KG1 (cell line): ENCODE measurements at places on chromosomes 12 and 14.

- no peak for DNase-seq
Measured at GRCh38 chr12:72432037-72432604, 160.0 kb downstream of the TRHDE start.

- DNase-seq, result no peak
Measured at GRCh38 chr14:66369157-66369697, 116.9 kb upstream of the CCDC196 start.

GRCh38 chr12:104423809-104424208, 32.9 kb upstream of the CHST11 start:
- no peak for DNase-seq

GRCh38 chr12:29220632-29221336, 71.7 kb downstream of the FAR2 start:
- DNase-seq, result no peak

GRCh38 chr12:17062267-17063036, 456.5 kb upstream of the LMO3 start:
- no peak for DNase-seq
